ENCODE measurements at places on chromosomes 12 and 14.

DNA sequence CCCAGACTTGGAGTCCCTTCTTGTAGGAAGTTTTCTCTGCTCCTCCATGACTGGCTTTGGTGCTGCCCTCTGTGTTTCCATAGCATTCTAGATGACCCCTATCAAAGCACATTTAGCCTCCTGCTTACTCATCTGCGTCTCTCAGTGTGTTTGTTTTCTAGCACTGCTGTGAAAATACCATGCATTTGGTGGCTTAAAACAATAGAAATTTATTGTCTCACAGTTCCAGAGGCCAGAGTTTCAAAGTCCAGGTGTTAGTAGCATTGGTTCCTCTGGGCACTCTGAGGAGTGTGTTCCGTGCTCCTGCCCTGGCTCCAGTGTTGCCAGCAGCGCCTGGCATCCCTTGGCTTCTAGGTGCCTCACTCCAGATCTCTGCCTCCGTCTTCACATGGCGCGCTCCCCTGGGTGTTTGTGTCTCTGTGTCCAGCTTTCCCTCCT is 86.1 kb downstream of the CACNA1C start:
- no peak for DNase-seq

GRCh38 chr12:53963434-53964314 is 9.0 kb downstream of the HOXC12 start:
- no peak for DNase-seq

DNA sequence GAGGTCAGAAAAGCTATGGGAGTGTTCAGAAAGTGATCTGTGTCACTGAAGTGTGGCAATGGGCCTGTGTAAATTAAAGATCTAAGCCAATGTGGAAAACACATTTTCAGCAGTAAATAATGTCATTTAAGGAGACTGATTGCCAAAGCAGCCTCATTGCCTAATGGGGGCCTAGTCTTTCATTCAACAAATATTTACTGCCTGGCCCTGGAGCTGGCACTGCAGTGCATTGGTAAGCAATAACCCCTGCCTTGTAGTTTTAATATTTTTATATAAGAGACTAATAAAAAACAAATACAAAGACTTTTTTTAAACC is 326.6 kb downstream of the BTG1 start:
- no peak for DNase-seq

DNA sequence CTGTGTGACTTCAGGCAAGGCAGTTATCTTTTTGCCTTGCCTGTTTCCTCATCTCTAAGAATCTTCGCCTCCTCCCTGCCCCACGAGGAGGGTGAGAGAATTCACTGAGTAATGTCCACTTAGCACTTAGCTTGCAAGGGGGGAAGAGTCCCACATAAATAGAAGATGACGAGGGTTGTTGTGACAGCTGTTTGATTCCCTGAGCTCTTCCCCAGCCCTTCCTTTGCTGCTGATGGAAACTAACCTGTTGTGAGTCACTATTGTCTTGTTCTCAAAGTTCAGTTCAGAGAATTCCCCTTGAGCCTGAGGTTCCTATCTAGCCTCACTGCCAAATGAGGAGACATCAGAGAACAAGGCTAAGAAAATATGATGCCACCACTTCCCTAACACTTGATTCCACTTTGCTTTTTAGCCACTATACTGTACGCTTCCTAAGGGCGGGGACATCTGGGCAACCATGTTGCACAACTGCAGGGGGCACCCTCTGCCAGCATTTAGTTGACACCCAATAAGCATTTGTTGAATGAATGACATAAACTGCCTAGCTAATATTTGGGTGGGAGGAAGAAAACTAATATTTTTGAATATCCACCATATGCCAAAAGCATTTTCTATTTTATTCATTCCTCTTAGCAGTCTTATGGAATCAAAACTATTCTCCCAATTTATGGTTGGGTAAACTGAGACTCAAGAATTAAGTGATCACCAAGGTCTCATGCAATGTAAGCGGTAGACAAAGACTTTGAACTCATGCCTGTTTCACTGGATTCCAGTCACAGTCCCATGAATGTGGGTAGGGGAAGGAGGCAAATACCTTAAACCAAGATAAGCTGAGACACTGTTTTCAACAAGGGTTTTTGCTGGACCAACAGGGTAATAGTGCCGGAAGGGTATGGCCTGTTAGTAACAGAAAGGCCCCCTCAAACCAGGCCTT is 77.6 kb downstream of the ZFP36L1 start:
- no peak for DNase-seq

DNA sequence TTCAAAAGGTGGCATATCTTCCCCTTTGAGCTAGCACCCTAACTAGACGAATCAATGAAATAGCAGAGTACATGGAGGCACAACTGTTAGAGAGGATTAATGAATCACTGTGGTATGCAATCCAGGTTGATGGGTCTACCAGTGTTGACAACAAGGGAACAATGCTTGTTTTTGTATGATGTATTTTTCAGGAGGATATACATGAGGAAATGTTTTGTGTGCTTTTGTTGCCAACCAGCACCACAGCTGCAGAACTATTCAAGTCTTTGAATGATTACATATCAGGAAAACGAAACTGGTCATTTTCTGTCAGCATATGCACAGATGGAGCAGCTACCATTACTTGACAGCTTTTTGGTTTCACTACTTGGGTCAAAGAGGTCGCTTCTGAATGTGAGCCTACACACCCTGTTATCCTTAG is 142.6 kb downstream of the GPHN start:
- DNase-seq, result peak; percentile 69

Data from pulmonary artery endothelial cell (primary cell).